ENCODE measurements at places on chromosomes 5 and 9. TPM values are rescaled to one million over a fixed set of nuclear protein-coding genes. Genes with fewer than 3 reads are reported as not detected.

- DNase-seq, result no peak
Measured at GRCh38 chr5:171739271-171739670, 46.3 kb upstream of the SMIM23 start.

GRCh38 chr5:92378966-92379611 lies 996.0 kb upstream of the ARRDC3 start:
- DNase-seq, result no peak

GRCh38 chr5:150473673-150474358 lies 24.3 kb upstream of the RPS14 start:
- DNase-seq, result no peak

- no peak for DNase-seq
Measured at GRCh38 chr9:3337515-3338225, 188.1 kb downstream of the RFX3 start.

- DNase-seq, result no peak
Measured at GRCh38 chr5:74945561-74946165, 79.5 kb upstream of the FAM169A start.

GRCh38 chr5:62560786-62561185 lies 17.8 kb upstream of the LRRC70 start:
- DNase-seq, result no peak

- no peak for DNase-seq
Measured at GRCh38 chr5:31328040-31328733, 134.7 kb downstream of the CDH6 start.

- no peak for DNase-seq
Measured at GRCh38 chr9:127569886-127570401, 42.1 kb upstream of the STXBP1 start.

- DNase-seq, result peak; percentile 69
Measured at GRCh38 chr9:93132946-93133680, 938 bp downstream of the NINJ1 start.

- DNase-seq, result no peak
Measured at GRCh38 chr5:38755181-38755580, 90.6 kb upstream of the OSMR start.

- DNase-seq, result no peak
Measured at GRCh38 chr9:90044263-90044662, 439.5 kb downstream of the GADD45G start.

The DMGDH gene
- total RNA-seq, result 1.9 TPM

The C9orf152 gene
- 1.0 TPM for total RNA-seq
